ENCODE measurements at places on chromosomes 6 and 20. TPM values are rescaled to one million over a fixed set of nuclear protein-coding genes. Genes with fewer than 3 reads are reported as not detected.

The TBP gene
- total RNA-seq = 25.7 TPM

The SMOC2 gene
- not detected for total RNA-seq

The COX4I2 gene
- not detected for total RNA-seq

The MYB gene
- 52.6 TPM for total RNA-seq

The SYTL3 gene
- total RNA-seq = 61.0 TPM

The TMEM244 gene
- total RNA-seq = not detected

The CLDN20 gene
- not detected for total RNA-seq

The PI3 gene
- not detected for total RNA-seq

The SLC13A3 gene
- total RNA-seq = 0.12 TPM

The CST5 gene
- total RNA-seq = not detected

The SLC2A4RG gene
- total RNA-seq = 70.4 TPM

The FNDC11 gene
- 0.49 TPM for total RNA-seq

The PKHD1 gene
- not detected for total RNA-seq

The ZFAND3 gene
- total RNA-seq = 43.7 TPM

The ULBP2 gene
- total RNA-seq = 2.9 TPM

The LGSN gene
- not detected for total RNA-seq

The NPBWR2 gene
- total RNA-seq = not detected

The RNF217 gene
- 1.1 TPM for total RNA-seq

The PACSIN1 gene
- total RNA-seq = 1.3 TPM

The AVP gene
- total RNA-seq = not detected

The HLA-G gene
- 3.2 TPM for total RNA-seq

The ZBP1 gene
- 12.5 TPM for total RNA-seq

The C20orf173 gene
- not detected for total RNA-seq

The RSPH4A gene
- 0.37 TPM for total RNA-seq

The KCNQ2 gene
- not detected for total RNA-seq

The BANF2 gene
- not detected for total RNA-seq

The SYCP2L gene
- total RNA-seq = not detected

The SLC17A3 gene
- total RNA-seq = 0.66 TPM

The RHAG gene
- not detected for total RNA-seq

The BPIFB2 gene
- not detected for total RNA-seq

The NOX3 gene
- not detected for total RNA-seq

The KCNK5 gene
- 12.0 TPM for total RNA-seq

The APOBEC2 gene
- total RNA-seq = not detected

The PIM1 gene
- total RNA-seq = 635 TPM

The BNIP5 gene
- total RNA-seq = not detected

The LPA gene
- 0.02 TPM for total RNA-seq

The LINC00237 gene
- not detected for total RNA-seq

The OPN5 gene
- total RNA-seq = not detected

The METTL24 gene
- total RNA-seq = not detected

The GNAS-AS1 gene
- total RNA-seq = 1.4 TPM

The WFDC10B gene
- total RNA-seq = not detected

The SIGLEC1 gene
- not detected for total RNA-seq

The BHLHE23 gene
- not detected for total RNA-seq

Measured in T-helper 1 cell treated with Interleukin-12 subunit alpha and Interleukin-12 subunit beta and Interleukin-4 antibody, amounts not matched to agents 30 ng/mL and 1 ng/mL, for 36 hours (primary cell).